ENCODE measurements at places on chromosomes 6 and 20.

- peak; percentile 21 for DNase-seq
These were observed 382.8 kb upstream of the FLRT3 start for GRCh38 chr20:14720251-14720650.

DNA sequence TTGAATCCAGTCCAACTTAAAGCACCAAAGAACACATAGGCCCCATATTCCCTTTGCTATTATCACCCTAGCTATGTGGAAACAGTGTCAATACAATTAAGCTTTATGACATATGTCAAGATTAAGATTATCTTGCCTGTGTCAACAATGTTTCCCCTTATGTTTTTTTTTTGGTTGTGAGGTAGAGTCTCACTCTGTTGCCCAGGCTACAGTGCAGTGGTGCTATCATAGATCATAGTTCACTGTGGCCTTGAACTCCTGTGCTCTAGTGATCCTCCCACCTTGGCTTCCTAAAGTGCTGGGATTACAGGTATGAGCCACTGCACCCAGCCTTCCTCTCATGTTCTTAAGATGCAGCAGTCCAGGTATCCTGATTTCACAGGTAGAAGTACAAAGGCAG, 17.8 kb downstream of the AFG1L start:
- DNase-seq: no peak

DNA sequence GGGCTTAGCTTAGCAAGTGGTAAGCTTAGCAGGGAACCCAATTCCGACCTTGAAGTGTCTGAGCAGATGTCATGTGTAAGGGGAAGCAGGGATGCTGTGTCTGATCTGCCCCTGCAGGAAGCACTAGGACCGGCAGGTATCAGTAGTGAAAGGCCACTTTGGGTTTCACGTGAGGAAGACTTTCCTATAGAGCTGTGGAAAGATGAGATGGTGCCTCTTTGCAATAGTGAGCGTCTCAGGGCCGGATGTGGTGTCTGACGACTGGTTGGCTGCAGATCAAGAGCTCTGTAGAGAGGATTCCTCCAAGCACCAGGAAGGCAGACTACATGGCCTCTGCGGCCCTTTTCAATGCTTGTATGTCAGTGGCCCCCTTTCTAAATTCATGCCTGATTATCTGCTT, 98.3 kb downstream of the TIAM2 start:
- DNase-seq: no peak

GRCh38 chr6:2834262-2834661, 7.4 kb downstream of the SERPINB1 start:
- DNase-seq: no peak

DNA sequence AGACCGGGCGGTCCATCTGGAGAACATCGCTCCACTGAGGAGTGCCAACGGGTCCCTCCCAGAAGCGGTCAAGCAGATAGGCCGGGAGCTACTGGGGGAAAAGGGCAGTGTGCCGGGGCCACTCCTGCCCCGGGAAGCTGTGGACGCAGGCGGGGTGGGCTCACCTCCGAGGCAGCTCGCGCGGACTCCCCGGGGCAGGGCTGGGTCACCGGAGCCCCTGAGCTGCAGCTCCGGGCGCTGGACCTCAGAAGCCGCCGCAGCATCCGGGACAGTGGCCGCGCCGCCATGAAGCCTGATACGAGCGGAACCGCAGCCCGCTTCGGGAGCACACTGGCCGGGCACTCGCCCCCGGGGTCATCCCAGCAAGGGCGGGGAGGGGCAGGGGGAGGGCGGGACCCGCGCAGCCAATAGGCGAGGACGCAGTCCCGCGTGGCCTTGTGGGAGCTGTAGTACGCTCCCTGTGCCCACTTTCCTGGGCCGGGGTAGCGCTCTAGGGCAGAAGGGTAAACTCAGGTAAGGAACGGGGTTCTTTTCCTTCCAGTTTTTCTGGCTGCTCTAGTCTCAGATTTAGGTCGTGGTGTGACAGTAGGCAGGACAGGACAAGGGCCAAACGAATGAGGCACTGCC, at the start of gene MOCS1:
Gene MOCS1, minus strand, starts transcription at position 332 of the 627 bp plus-strand sequence. Its CDS starts 45 bp downstream, at position 287.
- peak; percentile 60 for DNase-seq

GRCh38 chr6:36712816-36713215, 15.2 kb downstream of the RAB44 start:
- DNase-seq: no peak

DNA sequence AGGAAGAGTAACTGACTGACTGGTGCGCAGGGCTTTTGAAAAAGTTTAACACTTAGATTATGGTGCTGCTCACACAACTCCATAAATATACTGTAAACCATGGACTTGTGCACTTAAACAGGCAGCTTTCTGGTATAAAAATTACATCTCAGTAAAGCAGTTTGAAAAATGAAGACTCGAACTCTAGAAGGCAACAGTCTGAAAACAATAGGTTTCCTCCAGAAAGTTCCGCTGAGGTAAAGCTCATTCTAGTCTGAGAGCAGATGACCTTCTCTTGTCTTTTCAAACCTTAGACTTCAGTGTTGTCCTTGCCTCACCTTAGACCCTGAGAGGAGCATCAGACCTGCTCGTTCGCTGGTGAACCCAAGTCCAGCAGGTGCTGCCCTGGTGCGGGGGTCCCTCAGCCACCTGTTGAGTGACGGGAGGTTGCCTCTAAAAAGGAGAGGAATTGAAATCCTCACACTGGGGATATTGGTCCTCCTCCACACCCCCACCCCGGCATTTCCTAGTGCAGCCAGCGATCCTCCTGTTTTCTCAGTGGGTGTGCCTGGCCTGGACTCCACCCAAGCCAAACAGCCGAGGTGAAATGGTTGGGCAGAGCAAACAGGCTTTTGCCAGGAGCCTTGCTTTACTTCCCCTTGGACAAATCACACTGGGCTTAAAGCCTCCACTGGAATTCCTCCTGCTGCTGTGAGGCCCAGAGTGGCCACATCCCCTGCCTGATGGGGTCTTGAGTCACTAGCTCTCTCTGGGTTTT, 14.7 kb upstream of the PYGB start:
- DNase-seq: peak; percentile 92

- no peak for DNase-seq
These were observed 213.5 kb upstream of the KCNG1 start for GRCh38 chr20:51236421-51236820.

Data from fibroblast of the aortic adventitia (primary cell).